ENCODE measurements at places on chromosomes 7 and 10.

- no peak for DNase-seq
These were observed 287.3 kb downstream of the RPS24 start for GRCh38 chr10:78321000-78321399.

GRCh38 chr10:73017955-73018480 lies 63.4 kb upstream of the PLA2G12B start:
- no peak for DNase-seq

DNA sequence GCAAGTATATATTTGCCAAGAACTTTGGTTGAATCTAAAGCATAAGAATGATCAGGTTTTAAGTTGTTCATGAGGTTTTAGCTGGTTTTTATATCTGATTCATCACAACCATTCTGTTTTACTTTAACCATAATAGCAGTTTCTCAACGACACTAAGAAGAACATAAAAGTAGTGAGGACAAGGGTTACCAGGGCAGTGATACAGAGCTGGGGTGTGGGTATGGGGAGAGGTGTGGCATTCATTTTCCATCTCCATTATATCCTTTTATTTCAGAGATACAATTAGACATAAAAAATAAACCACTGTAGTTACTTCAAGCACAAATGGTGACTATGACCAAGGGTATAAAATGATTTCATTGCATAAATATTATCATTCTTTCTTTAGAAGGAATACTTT lies 149.8 kb upstream of the STEAP4 start:
- no peak for DNase-seq

DNA sequence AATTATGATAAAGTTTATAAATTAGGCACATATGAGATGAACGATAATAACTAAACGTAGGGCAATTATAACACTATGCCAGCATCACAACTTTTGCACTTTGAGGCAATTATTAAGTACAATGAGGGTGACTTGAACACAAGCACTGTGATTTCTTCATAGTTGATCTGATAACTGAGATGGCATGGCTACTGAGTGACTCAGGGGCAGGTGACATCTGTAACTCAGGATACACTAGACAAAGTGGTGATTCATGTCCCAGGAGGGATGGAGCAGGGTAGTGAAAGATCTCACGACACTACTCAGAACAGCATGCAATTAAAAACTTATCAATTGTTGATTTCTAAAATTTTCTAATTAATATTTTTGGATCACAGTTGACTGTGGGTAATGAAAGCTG lies 98.3 kb upstream of the ARHGAP21 start:
- DNase-seq, result no peak

GRCh38 chr10:92970301-92971070 lies 90.1 kb upstream of the CYP26C1 start:
- no peak for DNase-seq

- no peak for DNase-seq
These were observed 31.6 kb downstream of the ELMO1 start for GRCh38 chr7:37417107-37417474.

GRCh38 chr10:64486149-64486548 lies 964.9 kb downstream of the REEP3 start:
- DNase-seq, result no peak

All from posterior cingulate gyrus (tissue), 11 donors.